NCI-H187 (cell line): ENCODE measurements at places on chromosomes 6 and 20.

- no peak for DNase-seq
Measured at GRCh38 chr20:53468587-53468986, 125.1 kb downstream of the ZNF217 start.

- DNase-seq: no peak
Measured at GRCh38 chr6:44498436-44498835, 110.9 kb downstream of the CDC5L start.

DNA sequence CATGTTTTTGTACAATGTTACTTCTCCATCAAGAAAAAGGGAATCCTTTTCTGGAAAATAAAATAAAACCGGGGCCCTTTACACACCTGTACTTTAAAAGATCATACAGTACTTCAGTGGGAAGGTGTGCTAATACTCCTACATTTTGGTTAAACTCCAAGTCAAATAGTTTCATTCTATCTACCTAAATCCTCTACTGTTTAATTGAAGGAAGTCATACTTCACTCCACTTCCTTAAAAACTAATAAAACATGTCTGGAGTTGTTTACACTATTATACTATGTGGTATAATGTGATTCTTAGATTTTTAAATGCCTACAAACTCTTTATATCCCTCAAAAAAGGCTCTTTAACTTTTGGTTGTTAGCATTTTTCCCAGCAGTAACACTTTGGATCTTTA lies 18.6 kb upstream of the HBS1L start:
- DNase-seq: no peak

DNA sequence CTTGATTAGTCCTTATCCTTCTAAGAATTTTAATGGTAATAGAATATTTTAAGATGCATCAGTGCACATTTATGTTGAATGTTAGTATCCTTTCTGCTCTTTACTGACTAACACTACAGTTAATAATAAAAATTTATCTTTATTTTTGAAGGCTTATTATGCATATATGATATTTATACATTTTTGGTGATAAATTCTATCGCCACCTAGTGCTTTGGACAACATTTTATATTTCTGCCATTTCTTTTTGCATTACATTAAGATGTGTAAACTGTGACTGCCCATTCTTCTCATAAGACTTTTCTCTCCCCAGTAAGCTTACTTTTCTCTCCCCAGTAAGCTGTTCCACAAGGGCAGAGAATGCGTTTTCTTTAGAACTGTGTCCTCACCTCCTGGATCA lies 252.3 kb downstream of the GRIK2 start:
- DNase-seq: no peak

GRCh38 chr6:163349696-163350095 lies 64.8 kb upstream of the QKI start:
- no peak for DNase-seq

- DNase-seq: no peak
Measured at GRCh38 chr6:6704103-6705060, 115.9 kb downstream of the LY86 start.

- no peak for DNase-seq
Measured at GRCh38 chr6:39573541-39573940, 151.7 kb downstream of the KIF6 start.

DNA sequence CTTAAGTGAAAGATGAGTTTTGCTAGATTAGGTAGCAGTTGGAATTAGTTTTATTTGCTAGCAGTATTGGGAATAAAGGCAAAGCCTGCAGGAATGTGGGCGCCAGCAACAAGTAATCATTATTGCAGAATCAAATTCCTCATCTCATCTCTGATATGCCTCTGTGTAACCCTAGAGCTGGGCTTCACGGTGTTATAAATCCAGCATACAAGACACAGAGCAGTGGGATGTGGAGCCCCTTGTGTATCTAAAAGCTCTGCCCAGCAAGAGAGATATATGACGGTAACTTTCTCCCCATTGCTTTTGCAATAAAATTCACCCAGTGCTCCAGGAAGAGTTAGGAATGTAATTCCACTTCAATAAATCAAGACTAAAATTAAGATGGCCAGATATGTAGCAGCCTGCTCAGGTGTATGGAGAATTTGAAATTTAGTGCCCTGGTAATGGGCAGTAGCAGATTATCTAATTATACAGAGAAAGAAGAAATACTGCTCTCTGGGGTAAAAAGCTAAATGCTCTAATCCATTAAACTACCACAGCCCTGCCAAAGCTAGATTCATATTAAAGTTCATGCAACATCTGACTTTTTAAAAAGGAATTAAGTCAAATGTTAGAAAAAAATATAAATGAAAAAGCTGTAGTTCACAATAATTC lies 5.6 kb upstream of the BLOC1S5 start:
- no peak for DNase-seq

DNA sequence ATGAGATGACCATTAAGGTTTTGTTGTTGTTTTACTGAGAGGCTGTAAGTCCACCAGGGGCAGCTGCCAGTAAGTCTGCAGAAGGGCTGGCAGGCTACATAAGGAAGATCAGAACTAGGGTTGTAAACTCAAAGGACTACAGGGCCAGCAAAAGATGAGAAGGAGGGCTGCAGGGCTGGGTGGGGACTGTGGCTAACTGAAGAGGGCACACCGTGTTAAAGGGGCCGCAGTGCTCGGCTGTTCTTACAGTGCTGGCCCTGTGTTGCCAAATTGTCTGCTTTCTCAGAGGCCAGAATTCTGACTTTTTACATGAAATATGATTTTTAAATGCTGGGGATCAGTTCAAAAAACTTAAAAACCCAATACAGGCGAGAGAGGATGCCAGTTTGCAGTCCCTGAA lies 25.5 kb upstream of the ZNF318 start:
- no peak for DNase-seq

GRCh38 chr6:132484680-132485018 lies 28.3 kb downstream of the STX7 start:
- no peak for DNase-seq

DNA sequence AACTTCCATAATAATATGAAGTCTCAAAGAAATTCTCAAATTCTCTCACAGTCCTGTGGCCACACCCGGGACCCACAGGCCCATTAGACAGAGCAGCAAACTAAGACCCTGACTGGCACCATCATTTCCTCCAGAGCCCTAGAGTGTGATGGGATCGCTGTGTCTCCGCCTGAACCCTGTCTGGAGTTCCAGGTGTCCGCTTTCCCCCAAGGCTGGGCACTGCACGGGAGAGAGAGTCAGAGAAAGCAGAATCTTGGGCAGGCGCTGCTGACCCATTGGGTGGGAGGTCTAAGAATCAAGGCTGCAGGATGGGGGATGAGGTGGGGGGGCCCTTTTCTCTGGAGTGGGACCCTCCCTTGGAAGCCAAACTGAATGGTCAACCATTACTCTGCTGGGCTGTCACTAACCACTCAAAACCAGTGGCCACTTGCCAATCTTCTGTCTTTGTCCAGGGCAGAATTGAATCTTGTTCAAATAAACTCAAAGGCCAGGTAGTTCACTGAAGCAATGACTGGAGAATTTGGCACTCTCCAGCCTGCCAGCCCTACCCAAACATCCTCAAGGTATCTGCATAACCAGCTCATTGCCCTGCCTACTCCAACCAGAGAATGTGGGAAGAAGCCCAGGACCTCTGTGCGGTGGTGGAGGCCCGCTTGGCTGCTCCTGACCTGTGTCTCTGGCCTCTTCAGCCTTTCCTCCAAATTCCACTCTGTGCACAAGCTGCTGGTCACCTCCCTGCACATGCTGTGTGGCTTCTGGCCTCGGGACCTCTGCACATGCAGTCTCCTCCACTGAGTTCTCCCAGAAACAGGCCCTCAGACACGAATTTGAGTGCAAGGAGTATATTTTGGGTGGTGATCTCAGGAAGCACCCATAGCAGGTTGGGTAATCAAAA lies 141.1 kb downstream of the CEBPB start:
- no peak for DNase-seq

DNA sequence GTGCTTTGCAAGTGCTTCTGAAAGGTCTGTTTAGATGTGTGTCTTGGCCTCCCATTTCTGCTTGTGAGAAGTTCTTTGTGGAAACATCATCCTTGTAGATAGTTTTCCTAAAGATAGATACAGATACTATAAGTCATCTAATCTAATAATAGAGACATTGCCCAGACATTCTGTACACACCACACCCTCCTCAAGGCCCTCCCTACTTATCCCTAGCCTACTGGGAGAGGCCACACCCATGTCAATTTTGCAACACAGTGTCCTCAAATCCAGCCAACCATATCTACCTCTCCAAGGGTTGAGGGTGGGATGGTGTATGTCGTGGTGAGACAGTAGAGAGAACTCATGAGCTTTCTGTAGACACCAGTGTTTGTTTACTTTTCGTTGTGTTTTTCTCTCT lies 6.2 kb downstream of the KDM1B start:
- DNase-seq: no peak

GRCh38 chr6:43434001-43434840 lies 6.9 kb downstream of the ABCC10 start:
- no peak for DNase-seq

DNA sequence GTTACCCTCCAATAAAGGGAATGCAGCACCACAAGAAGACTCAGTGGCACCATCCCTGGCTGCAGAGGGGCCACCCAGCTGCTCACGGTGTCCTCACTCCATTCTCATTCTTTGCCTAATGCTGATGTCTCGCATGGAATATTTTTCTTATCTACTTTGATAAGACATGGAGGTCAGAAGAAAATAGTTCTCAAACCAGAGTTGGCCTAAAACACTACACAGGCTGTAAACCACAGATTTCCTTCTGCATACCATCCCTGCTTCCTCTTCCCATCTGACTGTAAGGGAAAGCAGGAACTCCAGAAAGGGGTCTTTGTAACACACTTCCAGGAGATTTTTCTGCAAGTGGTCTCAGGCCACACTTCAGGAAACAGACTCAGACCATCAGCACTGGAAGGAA lies 43.1 kb upstream of the CD93 start:
- DNase-seq: no peak

DNA sequence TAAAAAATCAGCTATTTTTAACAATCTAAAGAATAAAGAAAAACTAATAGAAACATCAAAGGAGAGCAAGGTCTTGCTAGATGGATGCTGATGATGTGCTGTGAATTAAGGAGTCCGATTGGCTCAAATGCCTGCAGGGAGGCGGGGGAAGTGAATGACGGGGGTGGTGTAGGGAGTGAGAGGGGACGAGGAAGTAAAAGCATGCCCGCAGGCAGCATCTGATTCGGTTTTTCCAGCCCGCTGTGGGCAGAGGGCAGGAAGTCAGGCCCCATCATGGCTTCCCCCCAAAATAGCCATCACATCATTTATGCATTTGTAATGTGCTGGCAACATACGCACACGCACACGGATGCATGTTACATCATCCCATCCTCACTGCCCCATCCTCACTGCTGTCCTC lies 10.3 kb downstream of the RSPO4 start:
- no peak for DNase-seq

DNA sequence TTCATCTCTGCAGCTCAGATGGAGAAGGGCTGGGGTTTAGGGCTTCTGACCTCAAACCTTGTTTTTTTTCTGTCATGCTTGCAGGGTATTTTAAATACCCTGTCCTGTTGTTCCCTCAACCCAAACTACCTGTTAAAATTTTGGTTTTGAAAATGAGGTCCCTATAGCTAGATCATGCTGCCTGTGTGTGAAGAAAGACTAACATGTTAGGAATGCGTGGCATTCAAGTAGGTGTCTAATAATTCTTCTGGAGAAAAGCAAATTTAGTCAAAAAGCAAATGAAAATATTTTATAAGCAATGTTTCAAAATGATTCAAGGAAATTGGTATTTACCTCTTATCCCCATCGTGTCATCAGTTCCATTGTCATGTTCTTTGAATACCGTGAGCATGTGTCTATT lies 77.2 kb upstream of the C20orf144 start:
- no peak for DNase-seq

DNA sequence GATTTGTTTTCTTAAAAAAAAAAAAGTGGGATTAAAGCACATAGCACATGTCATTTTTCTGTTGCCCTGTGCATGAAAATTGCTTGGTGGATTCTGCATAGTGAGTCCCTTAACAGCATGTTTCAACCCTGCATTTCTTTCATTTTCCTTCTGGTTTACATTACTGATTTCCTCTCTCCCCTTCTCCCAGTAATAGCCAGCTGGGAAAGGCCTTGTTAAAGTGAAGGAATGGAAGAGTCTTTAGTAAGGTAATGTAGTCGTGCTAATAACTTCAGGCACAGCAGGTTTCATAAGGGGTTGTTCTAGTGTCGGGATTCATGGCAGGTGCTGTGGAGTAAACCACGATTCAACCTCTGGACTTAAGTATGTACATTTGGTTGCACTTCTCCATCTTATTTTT lies 202.4 kb downstream of the FARS2 start:
- no peak for DNase-seq

- no peak for DNase-seq
Measured at GRCh38 chr20:47501116-47501481, 588 bp upstream of the NCOA3 start.

- no peak for DNase-seq
Measured at GRCh38 chr6:144364782-144365181, 79.6 kb downstream of the UTRN start.

DNA sequence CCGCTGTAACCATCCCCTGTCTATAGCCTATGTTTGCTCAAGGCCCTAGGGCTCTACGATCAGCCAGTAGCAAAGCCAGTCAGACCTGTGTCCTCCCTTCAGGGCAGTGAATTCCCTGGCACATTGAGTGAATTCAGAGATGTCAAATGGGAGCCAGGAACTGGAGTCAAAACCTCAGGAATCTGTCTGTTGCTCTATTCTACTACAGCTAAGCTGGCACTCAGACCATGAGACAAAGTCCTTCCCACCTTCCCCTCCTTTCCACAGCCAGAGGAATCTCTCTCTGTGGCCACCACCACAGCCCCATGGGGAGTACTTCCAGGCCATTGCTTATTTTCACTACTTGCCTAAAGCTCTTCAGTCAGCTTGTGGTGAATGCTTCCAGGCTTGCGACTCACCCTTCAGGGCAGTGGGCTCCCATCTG lies 82.0 kb downstream of the PKIB start:
- no peak for DNase-seq

DNA sequence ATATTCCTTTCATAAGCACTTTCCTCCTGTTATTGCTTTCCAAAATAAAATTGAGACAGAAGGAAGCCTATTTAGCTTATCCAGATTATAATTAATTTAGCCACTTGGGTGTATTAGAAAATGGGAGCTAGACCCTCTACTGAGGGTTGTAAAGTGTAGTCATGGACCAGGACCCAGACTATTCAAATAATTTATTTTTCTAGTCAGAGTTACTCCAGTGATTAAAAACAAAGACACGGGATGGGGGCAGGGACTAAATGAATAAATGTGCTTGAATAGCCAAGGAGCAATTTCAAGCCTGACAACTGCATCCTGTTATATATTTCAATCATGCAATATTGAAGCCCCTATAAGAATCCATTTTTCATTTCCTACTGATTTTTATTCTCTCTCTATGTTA lies 41.6 kb downstream of the KLHL32 start:
- DNase-seq: no peak

GRCh38 chr20:34231634-34232033 lies 9.6 kb upstream of the ASIP start:
- no peak for DNase-seq

DNA sequence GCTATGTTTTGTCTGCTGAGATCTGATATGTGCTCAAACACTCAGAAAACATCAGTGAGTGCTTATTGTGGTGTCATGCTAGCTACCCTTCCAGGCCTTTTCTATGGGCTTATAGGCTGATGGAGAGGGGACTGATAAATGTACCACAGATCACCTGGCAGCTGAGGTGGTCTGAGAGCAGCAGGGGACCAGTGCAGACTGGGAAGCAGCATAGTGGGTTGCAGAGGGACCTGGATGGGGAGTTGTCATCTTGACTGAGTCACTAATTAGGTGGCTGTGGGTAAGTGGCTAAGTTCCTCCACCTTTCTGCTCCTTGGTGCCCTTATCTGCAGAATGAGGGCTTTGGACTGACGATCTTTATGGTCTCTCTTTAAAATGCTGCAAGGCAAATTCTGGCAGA lies 2.8 kb downstream of the TMEM200A start:
- no peak for DNase-seq

- DNase-seq: no peak
Measured at GRCh38 chr20:44110816-44111568, 76.0 kb downstream of the JPH2 start.
